ENCODE measurements at places on chromosomes 16 and 17. TPM values are rescaled to one million over a fixed set of nuclear protein-coding genes. Genes with fewer than 3 reads are reported as not detected.

- no peak overlapping the region for H3K27ac ChIP-seq
- no peaks in the 10 kb centered on the region for H3K36me3 ChIP-seq
- H3K4me3 ChIP-seq, result no peak overlapping the region
- DNase-seq, result peak; percentile 56
- peaks cover 11% of the 10 kb centered on the region for H3K27me3 ChIP-seq
Measured at GRCh38 chr16:50696575-50697420, 3.4 kb downstream of the NOD2 start.

DNA sequence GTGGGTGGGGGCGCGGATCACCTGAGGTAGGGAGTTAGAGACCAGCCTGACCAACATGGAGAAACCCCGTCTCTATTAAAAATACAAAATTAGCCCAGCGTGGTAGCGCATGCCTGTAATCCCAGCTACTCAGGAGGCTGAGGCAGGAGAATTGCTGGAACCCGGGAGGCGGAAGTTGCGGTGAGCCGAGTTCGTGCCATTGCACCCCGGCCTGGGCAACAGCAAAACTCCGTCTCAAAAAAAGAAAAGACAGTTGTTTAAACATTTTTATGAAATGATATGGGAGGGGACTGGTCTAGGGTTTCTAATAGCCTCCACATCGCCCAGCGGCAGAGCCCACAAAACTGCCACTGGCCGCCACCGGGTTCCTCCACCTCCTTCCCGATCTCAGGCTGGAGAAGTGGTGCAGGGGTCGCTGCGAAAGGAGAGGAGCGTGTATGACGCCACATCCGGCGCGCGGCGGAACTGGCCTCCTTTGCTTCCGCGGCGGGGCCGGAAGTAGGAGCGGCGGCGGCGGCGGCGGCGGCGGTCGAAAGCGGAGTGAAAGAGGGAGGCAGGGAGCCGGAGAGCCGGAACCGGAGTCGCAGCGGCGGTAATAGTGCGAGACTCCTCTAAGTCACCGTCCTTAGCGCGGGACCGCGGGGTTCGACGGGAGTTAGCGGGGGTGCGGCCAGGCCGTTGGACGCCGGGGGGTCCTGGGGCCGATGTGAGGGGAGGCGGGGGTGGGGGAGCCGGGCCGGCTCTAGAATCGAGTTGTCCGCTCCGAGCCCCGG lies at the start of gene PPP4C:
Gene PPP4C, plus strand, starts transcription at position 492 of the 773 bp plus-strand sequence. CDS start 384 bp downstream, outside the sequence.
- DNase-seq, result peak; percentile 84
- peaks cover 27% of the 10 kb centered on the region for H3K4me1 ChIP-seq
- peak within 1 kb of the TSS; percentile 83 for H3K27ac ChIP-seq
- peaks cover 43% of the 10 kb centered on the region for H3K36me3 ChIP-seq
- peaks cover 10% of the 10 kb centered on the region for H3K27me3 ChIP-seq
- H3K4me3 ChIP-seq, result peak within 1 kb of the TSS; percentile 98

- no peak overlapping the region for H3K4me3 ChIP-seq
- no peaks in the 10 kb centered on the region for H3K27me3 ChIP-seq
- peak overlapping the region; percentile 15 for H3K27ac ChIP-seq
Measured at GRCh38 chr17:10683853-10684252, 13.5 kb downstream of the SCO1 start.

- H3K4me1 ChIP-seq, result peaks cover 30% of the 10 kb centered on the region
- H3K36me3 ChIP-seq, result no peaks in the 10 kb centered on the region
- peaks cover 4% of the 10 kb centered on the region for H3K27me3 ChIP-seq
- H3K27ac ChIP-seq, result no peak overlapping the region
- DNase-seq, result no peak
Measured at GRCh38 chr16:14365200-14365851, 264.7 kb downstream of the PARN start.

Gene OR3A3
- total RNA-seq, result not detected
